ENCODE measurements at places on chromosomes 5 and 9.
A peak's percentile ranks its signal among the peaks of the same experiment; 100 is the strongest.

- DNase-seq = no peak
Measured at GRCh38 chr5:43634621-43635020, 31.6 kb downstream of the NNT start.

- DNase-seq = peak; percentile 19
Measured at GRCh38 chr5:134371834-134372340, 518 bp downstream of the UBE2B start.

GRCh38 chr9:117145811-117146490, 268.9 kb downstream of the ASTN2 start:
- DNase-seq = no peak

GRCh38 chr5:10726913-10727517, 34.0 kb downstream of the DAP start:
- no peak for DNase-seq

DNA sequence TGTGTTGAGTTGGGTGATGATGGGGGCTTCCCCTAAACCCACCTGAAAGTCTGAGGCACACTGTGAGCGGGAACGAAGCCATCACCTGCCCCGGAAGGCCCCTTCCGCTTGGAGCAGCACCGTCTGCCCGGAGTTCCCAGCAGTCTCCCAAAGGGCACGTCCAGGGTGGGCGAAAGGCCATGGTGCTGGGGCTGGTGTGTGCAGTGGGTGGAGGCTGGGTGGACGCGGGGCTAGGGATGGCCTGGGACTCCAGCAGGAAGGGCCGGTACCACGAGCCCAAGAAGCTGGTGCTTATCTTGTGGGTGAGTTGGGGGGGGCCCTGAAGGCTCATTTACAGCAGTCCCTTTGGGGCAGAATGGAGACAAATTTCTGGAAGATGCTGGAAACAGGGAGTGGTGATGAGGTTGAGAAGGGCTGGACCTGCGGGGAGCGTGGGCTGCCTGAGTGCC, 4.6 kb downstream of the FLT4 start:
- no peak for DNase-seq

DNA sequence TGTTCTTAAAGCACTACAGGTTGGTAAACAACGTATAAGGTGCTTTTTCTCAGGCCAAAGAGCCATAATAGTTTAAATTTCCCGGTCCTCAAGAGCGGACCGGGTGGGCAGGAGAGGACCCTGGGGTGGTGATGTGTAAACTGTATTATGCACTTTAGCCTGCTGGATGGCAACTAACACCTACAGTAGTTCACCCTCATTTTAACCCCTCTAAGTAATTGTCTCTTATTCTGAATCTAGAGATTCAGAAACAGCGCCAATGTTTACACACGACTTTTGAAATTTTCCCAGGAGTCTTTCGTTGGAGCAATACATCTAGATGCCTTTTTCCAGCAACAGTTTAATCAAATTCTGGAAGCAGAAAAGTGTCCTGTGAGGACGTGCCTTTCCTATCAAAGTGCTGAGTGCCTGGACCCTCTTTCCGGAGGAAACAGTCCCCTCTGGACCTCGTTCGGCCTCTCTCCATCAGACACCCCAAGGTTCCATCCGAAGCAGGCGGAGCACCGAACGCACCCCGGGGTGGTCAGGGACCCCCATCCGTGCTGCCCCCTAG, 676 bp upstream of the OCLN start:
- no peak for DNase-seq

GRCh38 chr5:131595088-131596033, 39.7 kb downstream of the RAPGEF6 start:
- DNase-seq = peak; percentile 25

GRCh38 chr5:73654171-73654811, 28.3 kb downstream of the ARHGEF28 start:
- no peak for DNase-seq

DNA sequence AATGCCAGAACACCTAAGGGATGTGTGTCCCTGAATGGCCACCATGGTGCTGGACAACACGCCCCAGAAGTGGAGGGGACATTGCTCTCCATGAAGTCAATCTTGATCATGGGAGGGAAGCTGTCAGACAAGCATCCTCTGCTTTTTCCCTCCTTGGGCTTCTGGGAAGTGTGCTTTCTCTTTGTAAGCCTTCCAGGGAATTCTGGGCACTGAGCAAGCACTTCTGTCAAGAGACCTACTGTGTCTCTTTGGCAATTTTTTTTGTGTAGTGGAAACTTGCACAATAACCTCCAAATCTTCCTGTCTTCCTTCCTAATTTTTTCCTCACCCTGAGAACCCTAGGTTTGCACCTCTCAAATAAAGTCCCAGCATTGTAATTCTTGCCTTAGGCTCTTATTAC, 132.0 kb downstream of the SEC61B start:
- DNase-seq = no peak

GRCh38 chr5:151085517-151086041, 4.7 kb upstream of the TNIP1 start:
- peak; percentile 47 for DNase-seq

GRCh38 chr9:81976351-81976750, 12.2 kb upstream of the SPATA31D1 start:
- no peak for DNase-seq

- no peak for DNase-seq
Measured at GRCh38 chr9:118091711-118092500, 387.7 kb downstream of the TLR4 start.

Data from CD4-positive, alpha-beta T cell treated with Interleukin-15 for 4 hours (primary cell).